ENCODE measurements at places on chromosomes 11 and 22. TPM values are rescaled to one million over a fixed set of nuclear protein-coding genes. Genes with fewer than 3 reads are reported as not detected.

Gene CADM1
- total RNA-seq, result 2.2 TPM

DNA sequence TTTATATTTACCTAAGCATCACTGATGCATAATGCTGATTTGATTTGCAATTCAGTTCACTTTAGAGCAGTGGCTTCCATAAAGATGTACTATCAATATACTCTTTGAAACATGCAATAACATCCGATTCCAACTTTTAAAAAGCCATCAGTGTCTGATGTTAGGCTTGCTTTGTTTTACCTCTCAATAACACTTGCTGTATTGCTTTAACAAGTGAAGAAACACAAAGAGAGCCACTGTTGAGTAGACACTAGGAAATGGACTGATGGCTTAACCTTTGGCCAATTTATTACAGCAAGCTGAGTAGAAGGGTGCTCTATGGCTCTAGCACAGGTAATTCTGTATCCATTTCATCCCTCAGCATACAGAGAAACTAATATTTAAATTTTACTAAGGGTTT, 122.1 kb downstream of the FCHSD2 start:
- no peaks in the 10 kb centered on the region for H3K27me3 ChIP-seq
- H3K27ac ChIP-seq, result no peak overlapping the region
- DNase-seq, result no peak
- no peaks in the 10 kb centered on the region for H3K4me1 ChIP-seq
- no peaks in the 10 kb centered on the region for H3K36me3 ChIP-seq

DNA sequence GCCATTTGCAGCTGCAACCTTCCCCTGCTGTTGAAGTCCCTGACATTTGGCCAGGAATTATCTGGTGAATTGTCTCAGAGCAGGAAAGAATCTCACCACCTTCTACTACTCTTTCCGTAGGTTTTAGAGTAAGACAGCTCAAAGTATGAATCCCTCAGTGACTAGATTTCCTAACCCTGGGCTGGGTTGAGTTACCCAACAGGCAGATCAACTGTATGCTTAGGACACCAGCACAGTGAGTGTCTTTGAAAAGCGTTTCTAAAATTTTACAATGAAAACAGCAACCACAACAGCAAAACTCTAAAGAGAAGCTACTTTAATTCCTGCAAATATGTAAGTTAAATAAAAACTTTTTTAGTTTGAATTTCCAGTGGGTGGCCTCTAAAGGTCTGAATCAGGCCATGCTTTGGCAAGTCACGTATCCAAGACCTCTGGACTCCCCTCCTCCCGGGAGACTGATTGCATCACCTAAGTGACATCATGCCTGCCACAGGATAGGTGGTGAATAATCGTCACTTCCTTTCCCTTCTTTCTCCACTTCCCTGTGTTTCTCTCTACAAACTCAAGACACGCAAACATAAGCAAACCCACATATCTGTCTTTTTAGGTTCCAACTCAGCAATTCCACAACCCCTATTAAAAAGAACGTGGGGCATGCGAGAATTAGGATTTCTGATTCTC, 7.8 kb downstream of the OR8B12 start:
- no peaks in the 10 kb centered on the region for H3K27me3 ChIP-seq
- H3K27ac ChIP-seq, result no peak overlapping the region
- H3K4me1 ChIP-seq, result no peaks in the 10 kb centered on the region
- no peak overlapping the region for H3K4me3 ChIP-seq
- DNase-seq, result no peak
- H3K36me3 ChIP-seq, result no peaks in the 10 kb centered on the region

Gene SHISAL1
- total RNA-seq, result not detected

DNA sequence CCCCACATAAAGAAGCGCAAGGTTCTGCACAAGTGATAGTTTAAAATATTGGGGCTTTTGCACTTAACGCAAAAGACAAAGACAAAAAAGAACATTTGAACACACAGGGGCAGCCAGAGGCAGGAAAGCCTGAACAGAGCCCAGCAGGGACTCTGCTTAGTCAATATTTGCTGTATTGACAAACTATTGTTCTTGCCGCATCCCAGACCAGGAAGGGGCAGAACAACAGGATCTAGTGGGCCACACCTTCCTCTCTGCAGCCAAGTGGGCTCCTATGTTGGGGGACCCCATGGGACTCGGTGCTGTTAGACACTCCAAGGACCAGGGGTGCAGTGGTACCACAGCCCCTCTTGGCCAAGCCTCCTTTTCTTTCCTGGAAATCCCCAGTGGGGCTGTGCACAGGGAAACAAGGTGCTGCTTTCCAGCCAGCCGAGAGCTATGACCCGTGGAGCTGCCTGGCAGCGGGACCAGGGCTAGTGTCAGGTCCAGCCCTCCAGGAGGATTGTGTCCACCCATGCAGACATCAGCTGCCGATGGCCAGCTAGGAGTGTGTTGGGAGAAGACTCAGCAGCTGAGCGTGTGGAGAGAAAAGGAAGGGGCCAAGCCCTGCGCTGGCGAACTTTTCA, 43.3 kb upstream of the ANO1 start:
- H3K4me3 ChIP-seq, result no peak overlapping the region
- H3K36me3 ChIP-seq, result no peaks in the 10 kb centered on the region
- H3K4me1 ChIP-seq, result no peaks in the 10 kb centered on the region
- peaks cover 25% of the 10 kb centered on the region for H3K27me3 ChIP-seq
- no peak overlapping the region for H3K27ac ChIP-seq
- DNase-seq, result no peak

DNA sequence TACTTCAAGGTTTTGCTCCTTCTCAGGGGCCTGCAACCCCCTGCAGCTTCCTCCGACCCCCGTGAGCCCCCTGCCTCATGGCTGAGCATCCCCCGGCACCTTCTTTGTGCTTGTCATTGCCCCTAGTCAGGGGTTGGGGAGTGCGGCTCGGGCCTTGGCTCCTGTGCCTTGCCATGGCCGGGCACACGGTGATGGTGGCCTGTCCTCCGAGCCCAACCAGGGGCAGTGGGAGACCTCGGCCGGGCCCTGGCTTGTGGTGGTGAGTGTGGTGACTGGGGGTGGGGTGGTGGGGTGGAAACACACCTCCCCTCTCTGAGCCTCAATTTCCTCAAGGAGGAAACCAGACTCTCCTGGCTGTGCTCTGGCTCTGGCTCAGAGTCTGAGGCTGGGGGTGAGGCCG, 1.5 kb upstream of the MRGPRG start:
- H3K27ac ChIP-seq, result no peak overlapping the region
- DNase-seq, result no peak
- H3K4me3 ChIP-seq, result no peak overlapping the region
- peaks cover 74% of the 10 kb centered on the region for H3K27me3 ChIP-seq
- H3K4me1 ChIP-seq, result no peaks in the 10 kb centered on the region

DNA sequence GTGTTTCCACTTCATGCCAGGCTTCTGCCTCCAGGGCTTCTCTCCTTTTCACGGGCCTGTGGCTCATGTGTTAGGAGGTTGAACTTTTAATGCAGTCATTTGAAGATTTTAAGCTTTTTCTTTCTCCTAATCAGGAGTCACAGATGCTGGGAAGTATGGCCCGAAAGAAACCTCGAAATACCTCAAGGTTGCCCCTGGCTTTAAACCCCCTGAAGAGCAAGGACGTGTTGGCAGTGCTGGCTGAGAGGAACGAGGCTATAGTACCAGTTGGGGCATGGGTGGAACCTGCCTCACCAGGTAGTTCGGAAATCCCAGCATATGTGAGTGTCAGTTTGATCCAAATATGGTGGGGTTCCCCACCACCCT, 571 bp downstream of the CCDC15 start:
- no peaks in the 10 kb centered on the region for H3K36me3 ChIP-seq
- H3K27ac ChIP-seq, result peak overlapping the region; percentile 88
- no peaks in the 10 kb centered on the region for H3K27me3 ChIP-seq
- peaks cover 20% of the 10 kb centered on the region for H3K4me1 ChIP-seq
- H3K4me3 ChIP-seq, result peak overlapping the region; percentile 82
- DNase-seq, result no peak

Gene TREH
- total RNA-seq, result not detected

DNA sequence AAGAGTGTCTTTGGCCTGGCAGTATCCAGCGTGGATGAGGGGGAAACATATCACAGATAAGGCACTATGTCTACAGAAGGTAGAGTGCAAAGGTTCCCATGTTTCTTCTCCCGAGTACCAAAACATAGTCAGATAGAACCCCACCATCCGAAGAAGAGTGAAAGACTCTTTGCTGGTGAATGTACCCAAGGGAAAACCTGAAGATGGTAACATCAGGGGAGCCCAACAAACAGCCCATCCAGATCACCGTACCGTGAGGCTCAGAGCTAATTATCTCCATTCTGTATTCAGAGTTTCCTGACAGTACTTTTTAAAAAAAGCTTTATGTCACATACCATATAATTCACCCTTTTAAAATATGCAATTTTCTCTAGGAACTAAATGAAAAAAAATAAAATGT, 44.4 kb downstream of the RAB30 start:
- no peak overlapping the region for H3K27ac ChIP-seq
- no peaks in the 10 kb centered on the region for H3K36me3 ChIP-seq
- H3K4me1 ChIP-seq, result peaks cover 16% of the 10 kb centered on the region
- DNase-seq, result no peak
- H3K27me3 ChIP-seq, result no peaks in the 10 kb centered on the region

DNA sequence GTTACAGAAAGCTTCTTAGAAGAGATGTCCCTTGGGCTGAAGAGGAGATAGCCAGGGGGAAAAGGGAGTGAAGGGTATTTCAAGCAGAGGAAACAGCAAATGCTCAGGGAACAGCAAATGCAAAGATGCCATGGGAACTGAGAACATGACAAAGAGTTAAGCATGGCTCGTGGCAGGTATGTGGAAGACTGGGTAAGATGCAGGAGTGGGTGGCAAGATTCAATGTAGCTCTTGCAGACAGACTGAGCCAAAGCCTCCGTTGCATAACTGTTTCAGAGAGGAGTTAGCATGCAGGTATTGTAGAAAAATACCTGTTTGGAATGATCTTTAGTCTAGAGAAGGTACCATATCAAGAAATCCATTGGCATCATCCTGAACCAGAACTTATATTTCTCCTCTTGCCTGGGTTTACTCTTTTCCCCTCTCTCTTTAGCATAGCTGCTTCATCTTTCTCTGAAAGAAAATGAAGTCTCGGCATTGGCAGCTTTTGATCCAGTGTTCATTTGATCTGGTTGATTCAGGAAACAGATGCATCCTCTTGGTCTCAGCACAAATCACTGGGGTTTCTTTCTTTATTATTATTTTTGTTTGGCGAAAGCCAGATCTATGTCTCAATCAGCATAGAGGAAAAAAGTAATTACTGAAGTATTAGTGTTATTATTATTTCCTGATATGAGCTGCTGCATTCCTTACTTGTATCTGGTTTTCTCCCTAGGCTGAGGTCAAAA, 41.7 kb upstream of the NUP160 start:
- no peak for DNase-seq
- no peak overlapping the region for H3K4me3 ChIP-seq
- H3K36me3 ChIP-seq, result no peaks in the 10 kb centered on the region

- no peak for DNase-seq
- H3K4me1 ChIP-seq, result peaks cover 46% of the 10 kb centered on the region
- H3K27me3 ChIP-seq, result no peaks in the 10 kb centered on the region
- H3K4me3 ChIP-seq, result peak overlapping the region; percentile 88
- H3K27ac ChIP-seq, result peak overlapping the region; percentile 96
Measured at GRCh38 chr11:11843211-11843621, 1.4 kb downstream of the USP47 start.

Gene MPZL3
- total RNA-seq, result 23.3 TPM

GRCh38 chr11:22521226-22521625, 104.4 kb downstream of the FANCF start:
- no peaks in the 10 kb centered on the region for H3K4me1 ChIP-seq
- DNase-seq, result no peak
- no peak overlapping the region for H3K27ac ChIP-seq

DNA sequence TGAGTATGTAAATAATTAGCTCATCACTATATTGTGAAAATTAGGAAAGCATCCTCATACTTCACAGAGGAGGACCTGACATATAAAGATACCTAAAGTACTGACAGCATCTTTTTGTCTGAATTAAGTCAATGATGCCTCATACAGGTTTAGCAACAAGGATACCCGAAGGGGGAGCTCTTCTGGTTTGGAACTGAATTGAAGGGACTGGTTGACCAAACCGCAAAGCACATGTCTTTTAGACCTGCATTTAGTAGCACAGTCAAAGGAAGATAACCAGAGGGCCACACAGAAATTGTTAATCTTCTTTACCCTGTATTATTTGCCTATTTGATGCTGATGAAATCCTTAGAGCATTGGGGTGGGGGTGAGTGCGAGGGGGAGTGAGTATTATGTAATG, 12.9 kb upstream of the WT1 start:
- H3K27ac ChIP-seq, result no peak overlapping the region
- H3K36me3 ChIP-seq, result no peaks in the 10 kb centered on the region
- H3K4me1 ChIP-seq, result no peaks in the 10 kb centered on the region
- DNase-seq, result no peak
- H3K27me3 ChIP-seq, result peaks cover 10% of the 10 kb centered on the region

DNA sequence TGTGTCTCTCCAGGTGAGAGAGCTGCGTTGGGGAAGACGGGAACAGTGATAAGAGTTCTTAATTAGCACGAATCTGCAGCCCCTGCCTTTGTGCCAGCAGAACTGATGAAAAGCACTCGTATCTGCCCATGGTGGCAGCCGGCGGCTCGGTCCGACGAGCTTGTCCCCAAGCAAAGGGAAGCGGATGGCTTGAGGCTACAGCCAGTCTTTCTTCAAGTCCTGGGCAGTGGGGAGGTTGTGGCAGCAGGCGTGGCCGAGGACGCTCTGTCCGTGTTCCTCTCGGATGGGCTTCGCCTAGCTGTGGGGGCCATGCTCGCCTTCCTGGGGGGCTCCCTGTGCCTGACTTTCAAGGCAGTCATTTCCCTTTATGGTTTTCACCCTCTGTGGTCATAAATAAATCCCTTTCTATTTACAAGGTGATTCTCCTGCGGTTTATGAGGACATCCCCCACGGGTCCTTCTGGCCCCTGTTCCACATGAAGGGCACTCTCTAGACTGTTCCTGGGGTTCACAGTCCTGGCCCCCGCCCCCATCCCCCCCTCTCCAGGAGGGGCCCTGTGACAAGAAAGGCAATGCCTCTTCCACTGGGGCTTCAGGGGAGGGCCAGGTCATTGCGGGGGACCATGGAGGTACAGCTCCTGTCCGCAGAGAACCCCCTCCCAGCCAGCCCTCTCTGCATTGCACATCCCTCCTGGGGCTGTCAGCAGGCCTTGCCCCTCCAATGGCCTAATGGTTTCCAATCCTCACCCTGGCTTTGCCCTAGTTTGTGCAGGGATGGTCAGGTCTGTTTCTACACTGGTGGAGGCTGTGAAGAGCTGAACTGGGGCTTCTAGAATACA, 1212.3 kb downstream of the BRD1 start:
- H3K27ac ChIP-seq, result no peak overlapping the region
- H3K4me1 ChIP-seq, result no peaks in the 10 kb centered on the region
- no peak for DNase-seq
- no peak overlapping the region for H3K4me3 ChIP-seq

DNA sequence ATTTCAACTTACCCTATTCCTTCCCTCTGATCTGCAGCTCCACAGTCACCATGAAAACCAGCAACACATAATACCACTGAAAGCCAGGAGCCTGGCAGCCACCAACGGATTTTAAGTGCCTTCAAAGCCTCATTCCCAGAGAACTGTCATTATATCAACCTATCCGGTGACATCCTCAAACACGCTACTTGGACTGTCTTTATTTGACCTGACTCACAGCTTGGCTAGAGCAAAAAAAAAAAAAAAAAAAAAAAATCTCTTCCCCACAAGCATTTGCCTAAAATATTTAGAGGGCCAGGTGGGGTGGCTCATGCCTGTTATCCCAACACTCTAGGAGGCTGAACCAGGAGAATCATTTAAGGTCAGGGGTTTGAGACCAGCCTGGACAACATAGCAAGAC, 32.4 kb upstream of the ARHGAP32 start:
- DNase-seq, result no peak
- H3K4me3 ChIP-seq, result no peak overlapping the region
- no peaks in the 10 kb centered on the region for H3K36me3 ChIP-seq
- H3K27me3 ChIP-seq, result no peaks in the 10 kb centered on the region
- no peak overlapping the region for H3K27ac ChIP-seq

- no peak overlapping the region for H3K27ac ChIP-seq
- peaks cover 34% of the 10 kb centered on the region for H3K4me1 ChIP-seq
- DNase-seq, result no peak
Measured at GRCh38 chr11:117944554-117944953, 15.4 kb upstream of the TMPRSS13 start.
